ENCODE measurements at places on chromosomes 16 and 17.

DNA sequence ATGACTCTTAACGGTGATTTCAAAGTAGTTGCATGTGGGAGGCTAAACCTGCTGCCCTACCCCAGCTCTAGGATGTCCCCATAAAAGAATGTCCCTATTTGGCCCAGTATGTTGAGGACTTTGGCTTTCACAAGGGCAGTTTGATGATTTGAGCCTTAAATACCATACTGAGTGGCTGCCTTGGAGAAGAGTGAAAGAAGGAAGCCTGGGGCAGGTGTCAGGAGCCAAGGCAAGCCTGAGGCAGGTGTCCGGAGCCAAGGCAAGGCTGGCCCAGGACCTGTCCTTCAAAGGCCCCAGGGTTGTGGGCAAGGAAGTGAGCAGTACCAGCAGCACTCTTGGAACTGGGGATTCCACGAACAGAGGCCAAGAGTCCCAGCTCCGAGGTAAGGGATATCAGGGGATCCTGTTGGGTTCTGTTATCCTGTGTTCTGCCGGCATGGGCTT lies 18.6 kb downstream of the ST6GALNAC2 start:
- no peak for DNase-seq

DNA sequence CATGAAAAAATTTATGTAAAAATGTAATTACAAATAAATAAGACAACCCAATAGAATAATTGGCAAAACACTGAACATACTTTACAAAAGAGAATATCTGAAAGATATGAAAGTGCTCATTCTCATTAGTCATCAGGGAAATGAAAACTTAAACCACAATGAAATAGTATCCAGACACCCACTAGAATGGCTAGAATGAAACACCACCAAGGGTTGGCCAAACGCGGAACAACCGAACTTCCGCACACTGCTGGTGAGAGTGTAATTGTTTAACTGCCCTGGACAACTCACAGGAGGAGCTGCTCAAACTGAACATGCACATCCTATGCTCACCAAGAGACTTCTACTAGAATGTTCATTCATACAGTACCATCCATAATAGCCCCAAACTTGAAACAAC lies 5.8 kb upstream of the ZDHHC7 start:
- no peak for DNase-seq

DNA sequence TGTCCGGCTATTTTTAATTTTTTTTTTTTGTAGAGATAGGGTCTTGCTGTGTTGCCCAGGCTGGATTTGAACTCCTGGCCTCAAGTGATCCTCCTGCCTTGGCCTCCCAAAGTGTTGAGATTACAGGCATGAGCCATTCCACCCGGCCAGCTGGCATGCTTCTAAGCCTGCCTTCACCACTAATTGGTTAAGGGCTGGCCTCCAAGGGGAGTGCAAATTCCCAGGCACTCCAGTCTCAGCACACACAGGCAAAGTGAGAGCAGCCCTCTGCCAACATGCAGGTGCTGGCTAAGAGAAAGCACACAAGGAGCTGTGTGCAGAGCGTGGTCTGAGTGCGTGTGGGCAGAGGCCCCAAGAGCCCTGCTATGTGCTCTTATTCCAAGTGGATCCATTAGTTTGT lies 149.8 kb upstream of the HS3ST2 start:
- no peak for DNase-seq

DNA sequence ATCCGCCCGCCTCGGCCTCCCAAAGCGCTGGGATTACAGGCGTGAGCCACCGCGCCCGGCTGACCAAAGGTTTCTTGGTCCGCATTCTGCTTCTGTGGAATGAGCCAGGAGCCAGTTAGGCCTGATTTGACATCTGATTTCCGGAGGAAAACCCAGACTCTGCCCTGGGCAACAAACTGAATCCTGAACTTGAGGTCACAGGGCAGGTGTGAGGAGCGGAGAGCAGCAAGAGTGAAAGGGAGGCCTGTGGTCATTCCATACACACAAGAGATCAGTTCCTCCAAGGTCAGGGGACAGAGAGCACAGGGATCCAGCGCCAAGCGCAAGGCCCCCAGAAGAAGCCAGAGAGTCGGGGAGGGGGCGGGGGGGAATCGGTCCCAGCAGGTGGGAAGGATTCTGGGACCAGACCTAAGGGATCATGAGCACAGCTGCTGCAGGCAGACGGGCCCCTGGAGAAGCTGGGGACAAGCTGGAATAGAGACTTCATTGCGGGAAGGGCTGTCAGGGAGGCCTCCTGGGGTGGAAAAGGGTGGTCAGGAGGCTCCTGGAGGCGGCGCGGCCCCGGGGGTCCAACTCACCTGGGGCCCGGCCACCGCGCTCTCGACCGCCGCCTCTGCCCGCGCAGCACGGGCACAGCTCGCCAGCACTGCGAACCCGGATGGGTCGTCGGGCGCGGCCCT lies 436 bp downstream of the SHPK start:
- no peak for DNase-seq

DNA sequence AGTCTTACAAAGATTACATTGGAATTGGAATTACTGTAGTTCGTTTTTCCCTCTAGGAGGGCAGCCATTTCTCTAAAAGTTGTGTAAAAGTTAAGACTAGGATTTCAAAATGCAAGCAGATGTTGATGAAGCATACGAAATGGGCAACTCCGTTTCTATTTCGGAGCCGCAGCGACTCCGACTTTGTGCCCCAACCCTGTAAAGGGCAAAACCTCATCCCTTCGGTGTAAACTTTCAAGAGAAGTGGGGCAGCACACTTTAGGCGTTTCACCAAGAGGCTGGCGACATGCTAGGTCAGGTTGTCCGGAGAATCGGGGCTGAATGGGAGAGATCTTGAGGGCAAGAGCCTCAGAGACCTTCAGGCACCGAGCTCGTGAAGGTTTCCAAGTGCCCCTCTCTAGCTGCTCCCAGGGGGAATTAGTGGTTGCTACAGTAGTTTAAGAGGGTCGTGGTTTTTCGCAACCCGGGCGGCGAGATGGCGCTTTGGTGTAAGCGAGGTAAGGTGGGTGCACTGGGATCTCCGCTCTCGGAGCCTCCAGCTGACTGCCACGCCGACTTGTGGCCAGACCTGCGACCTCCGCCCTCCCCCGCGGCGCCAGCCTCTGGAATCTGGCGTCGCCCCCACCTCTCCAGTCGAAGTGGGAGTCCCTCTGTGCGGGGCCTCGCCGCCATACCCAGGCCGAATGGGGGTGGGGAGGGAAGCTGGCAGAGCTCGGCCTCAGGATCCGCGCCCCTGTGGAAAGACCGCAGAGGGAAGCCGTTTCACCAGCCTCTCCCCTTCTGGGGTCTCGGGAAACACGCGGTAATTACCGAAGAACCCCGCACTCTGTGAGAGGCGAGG lies 1.0 kb upstream of the HEXIM2 start:
- peak; percentile 40 for DNase-seq

DNA sequence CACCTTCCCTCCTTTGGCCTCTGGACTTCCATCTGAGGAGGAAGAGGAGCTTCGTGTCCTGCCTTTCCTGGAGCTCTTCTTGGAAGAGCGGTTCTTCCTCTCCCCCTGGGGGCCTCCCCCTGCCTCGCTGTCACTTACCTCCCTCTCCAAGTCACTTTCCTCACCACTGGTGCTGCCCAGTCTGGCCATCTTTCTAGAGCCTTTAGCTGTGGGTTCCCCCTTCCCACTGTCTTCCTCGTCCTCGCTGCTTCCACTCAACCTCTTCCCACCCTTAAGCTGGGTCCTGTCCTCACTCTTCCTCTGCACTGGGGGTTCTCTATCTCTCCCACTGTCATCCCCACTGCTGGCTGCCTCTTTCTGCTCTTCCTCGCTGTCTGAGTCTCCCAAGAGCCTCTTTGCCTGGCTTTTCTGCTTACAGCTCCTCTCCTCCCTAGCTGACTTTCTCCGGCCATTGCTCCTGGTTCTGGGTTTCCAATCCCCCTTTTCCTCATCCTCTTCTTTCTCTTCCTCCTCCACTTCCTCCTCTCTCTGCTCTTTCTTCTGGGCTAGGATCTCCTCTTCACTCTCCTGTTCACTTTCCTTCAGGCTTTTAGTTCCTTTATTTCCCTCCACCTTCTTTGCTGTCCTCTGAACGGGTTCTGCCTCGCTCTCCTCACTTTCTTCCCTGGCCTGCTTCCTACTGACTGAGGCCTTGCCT lies 1.4 kb downstream of the HIRIP3 start:
- no peak for DNase-seq
